ENCODE measurements at places on chromosomes 4 and X.

DNA sequence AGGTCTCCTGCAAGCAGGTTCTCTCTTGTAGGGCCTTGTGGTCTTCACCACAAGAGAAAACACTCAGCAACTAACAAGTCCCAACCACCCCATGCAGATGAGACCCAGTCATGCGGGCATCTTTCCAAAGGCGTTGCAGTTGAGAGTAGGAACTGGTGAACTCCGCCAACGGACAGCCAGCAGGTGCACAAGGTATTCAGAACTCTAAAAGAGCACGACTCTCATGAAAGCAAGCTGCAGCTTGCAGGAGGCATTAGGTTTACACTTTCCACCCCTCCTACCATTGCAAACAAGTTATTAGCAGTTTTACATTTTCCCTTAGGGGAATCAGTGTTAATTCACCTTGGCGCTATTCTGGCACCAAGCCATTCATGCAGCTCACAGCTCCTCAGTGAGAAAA lies 173.4 kb upstream of the KIT start:
- no peak for DNase-seq

DNA sequence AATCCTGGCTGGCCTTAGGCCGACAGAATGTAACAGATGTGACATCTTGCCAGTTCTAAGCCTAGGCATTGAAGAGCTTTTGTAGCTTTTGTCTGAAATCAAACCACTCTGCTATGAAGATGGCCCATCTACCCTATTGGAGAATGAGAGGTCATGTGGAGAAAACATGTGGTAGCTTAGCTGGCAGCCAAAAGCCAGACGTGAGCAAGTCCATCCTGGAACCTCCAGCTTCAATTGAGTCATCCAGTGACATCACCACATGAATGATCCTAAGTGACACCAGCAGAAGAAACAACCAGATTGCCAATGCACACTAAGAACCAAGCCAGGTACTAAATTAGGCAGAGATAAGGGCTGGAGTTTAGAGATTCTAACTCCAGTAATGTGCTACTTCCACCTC lies 154.8 kb upstream of the ZFP42 start:
- DNase-seq = no peak

- no peak for DNase-seq
Observed at GRCh38 chr4:116082808-116083366, 969.5 kb upstream of the NDST4 start.

GRCh38 chr4:183532821-183533220 lies 28.0 kb downstream of the ING2 start:
- no peak for DNase-seq

GRCh38 chr4:150722908-150723362 lies 141.0 kb downstream of the MAB21L2 start:
- no peak for DNase-seq

DNA sequence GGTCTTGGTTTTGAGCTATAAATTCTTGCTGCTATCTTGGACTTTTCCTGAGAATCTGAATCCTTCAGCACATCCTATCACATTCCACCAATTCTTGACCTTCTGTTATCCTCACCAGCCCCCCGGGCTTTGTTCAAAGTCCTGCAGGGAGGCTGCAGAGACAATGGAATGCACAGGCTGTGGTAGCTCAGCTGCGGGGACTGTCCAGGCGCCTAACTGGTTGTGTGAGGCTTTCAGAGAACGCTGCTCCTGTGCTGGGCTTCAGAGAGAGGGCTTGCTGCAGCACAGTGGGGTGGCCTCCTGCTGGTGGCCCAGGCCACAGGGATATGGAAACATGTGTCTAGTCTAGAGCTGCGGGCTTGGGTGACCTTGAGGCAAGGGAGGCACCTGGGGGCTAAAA lies 196.3 kb upstream of the GATB start:
- DNase-seq = no peak

GRCh38 chr4:126182336-126182735 lies 867.6 kb downstream of the FAT4 start:
- DNase-seq = no peak

DNA sequence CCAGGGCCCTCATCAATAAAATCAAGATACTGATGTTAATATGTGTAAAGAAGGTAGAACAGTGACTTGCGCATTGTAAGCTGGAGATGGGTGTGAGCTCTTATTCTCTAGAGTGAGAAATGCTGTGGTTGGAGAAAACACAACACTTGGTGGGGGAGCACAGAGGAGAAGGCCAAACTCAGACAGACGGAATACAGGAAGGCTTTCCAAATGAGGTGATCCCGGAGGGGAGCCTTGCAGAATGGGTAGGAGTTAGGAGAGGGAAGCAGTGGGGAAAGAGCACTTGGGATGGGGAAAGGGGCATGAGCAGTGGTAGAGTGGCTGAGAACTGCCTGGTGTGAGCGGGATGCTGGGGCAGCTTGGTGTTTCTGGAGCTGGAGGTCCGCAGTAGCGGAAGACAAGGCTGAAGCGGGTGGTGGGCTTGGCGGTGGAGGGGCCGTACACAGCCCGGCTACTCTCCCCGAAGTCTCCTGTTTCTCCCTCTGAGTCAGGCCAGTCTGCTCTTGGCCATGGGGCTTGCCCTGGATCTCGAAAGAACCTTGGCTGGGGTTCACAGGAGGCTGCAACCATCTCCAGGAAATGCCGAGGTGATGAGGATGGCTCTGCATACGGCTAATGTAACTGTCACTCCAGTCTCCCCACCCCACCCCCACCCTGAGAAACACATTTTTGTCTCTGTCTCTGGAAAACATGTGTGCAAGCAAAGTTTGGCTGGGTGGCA lies 11.3 kb upstream of the PLAC1 start:
- DNase-seq = no peak

GRCh38 chrX:19897091-19897490 lies 9.7 kb upstream of the SH3KBP1 start:
- DNase-seq = no peak

GRCh38 chr4:25378437-25378743 lies 1.3 kb downstream of the ANAPC4 start:
- DNase-seq = no peak

DNA sequence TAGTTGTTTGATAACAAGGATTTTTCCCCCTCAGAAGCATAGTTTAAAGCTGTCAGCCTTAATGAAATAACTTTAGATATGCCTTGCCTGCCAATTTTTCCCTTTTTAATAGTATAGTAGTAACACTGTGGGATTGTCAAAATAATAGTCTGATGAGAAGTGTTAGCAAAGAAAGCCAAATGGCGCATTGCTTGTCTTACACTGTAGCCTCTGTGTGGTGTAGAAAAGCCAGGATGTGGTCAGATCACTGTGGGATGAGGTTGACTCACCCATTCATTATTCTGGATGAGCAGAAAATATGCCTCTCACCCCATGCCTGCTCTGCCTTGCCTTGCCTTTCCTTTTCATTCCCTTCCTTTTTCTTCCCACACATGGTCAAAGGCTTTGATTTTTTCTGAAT lies 257.8 kb upstream of the NRK start:
- no peak for DNase-seq

GRCh38 chr4:123585111-123585510 lies 188.5 kb downstream of the SPRY1 start:
- no peak for DNase-seq

DNA sequence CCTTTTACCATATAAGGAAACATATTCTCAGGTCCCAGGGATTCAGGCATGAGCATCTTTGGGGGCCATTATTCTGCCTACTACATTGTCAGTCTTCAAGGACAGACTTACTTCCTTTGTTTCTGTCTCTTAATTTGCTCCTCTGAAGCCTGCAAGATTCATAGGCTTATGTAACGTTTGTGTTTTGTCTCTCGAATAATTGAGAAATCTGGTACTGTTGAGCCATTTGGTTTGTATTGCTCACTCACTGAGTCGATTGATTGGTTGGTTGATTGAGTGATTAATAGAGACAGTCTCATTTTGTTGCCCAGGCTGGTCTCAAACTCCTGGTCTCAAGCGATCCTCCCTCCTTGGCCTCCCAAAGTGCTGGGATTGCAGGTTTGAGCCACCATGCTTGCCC lies 23.7 kb downstream of the TBL1X start:
- no peak for DNase-seq

DNA sequence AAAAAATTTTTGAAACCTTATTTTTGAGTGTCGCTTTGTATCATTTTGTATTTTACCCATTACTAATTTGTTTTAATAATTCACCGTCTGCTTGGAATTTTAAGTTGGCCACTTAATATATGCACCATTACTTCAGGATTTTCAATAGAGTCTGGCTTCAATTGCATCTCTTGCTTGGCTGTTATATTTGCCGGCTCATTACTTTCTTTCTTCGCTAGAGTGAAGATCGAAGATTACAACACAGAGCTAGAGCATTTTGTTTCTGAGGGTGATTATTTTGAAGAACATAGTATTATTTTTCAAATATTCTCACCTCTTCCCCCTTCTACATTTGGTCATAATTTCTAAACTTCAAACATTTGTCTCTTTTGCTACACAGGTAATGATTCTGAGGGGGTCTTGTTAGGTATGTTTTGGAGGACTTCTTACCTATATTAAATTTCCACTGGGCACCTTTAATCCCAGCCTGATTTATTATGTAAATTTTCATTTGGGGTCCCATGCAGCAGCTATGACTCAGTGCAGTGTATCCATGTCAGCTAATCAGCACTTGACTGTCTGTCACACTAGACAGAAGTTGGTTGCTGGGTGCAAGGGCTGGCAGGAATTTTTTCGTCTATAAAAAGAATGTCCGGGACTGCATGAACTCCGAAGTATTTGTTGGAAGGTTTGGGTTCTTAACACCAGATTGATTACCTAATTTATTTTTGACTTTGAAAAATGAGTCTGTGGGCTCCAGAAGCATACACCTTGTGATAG lies 18.6 kb downstream of the TBC1D1 start:
- no peak for DNase-seq

- DNase-seq = no peak
Observed at GRCh38 chr4:186150926-186151325, 40.4 kb upstream of the CYP4V2 start.

GRCh38 chr4:15270201-15270600 lies 157.6 kb upstream of the C1QTNF7 start:
- no peak for DNase-seq

GRCh38 chr4:176498617-176499256 lies 179.0 kb downstream of the SPCS3 start:
- no peak for DNase-seq

GRCh38 chr4:154626793-154627484 lies 14.5 kb upstream of the FGG start:
- DNase-seq = peak; percentile 49

GRCh38 chr4:158775091-158775651 lies 6.3 kb downstream of the FNIP2 start:
- DNase-seq = no peak

DNA sequence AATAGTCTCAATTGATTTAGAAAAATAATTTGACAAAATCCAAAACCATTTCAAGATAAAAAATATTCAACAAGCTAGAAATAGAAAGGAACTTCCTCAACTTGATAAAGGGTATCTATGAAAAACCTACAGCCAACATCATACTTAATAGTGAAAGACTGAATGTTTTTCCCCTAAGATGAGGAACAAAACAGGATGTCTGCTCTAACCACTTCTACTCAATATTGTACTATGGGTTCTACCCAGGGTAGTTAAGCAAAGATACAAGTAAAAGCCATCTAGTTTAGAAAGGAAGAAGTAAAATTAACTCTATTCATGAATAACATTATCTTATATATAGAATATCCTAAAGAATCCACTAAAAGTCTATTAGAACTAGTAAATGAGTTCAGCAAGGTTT lies 21.5 kb upstream of the SYTL5 start:
- DNase-seq = no peak

GRCh38 chrX:9865804-9866472 lies 79.7 kb downstream of the SHROOM2 start:
- no peak for DNase-seq

GRCh38 chr4:25993395-25994185 lies 79.6 kb downstream of the SMIM20 start:
- peak; percentile 8 for DNase-seq

DNA sequence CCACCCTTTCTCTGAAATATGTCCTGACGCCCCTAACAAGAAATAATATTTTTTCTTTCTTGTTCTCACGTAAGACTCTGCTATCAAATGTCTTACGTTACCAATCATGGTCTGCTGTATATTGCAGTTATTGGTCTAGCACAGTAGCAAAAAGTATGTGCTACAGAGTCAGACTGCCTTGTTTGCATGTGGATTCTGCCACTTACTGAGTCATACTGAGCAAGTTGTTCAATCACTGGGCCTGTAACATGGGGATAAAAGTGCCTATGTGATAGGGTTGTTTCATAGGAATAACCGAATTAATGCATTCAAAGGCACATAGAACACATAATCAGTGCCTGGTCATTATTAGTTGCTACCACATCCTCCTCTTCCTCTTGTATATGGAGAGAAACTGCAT lies 14.1 kb downstream of the RPGR start:
- no peak for DNase-seq

GRCh38 chr4:7701866-7702649 lies 237.6 kb downstream of the AFAP1 start:
- no peak for DNase-seq

DNA sequence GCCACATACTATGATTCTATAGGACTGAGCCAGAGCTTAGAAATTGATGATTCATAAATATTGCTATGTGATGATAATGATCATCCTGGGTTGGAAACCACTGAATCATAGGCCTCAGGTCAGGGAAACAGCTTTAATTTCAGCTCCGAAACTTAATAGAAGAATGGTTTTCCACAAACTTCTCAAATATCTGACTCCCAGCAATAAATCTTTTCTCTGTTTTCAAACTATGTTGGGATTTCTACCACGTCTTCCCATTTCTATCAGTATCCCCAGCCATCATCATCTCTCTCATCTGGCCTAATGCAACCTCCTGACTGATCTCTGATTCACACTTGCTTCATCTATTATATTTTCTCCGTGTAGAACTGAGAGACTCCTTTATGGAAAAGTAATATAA lies 521.8 kb upstream of the AGA start:
- DNase-seq = no peak

- no peak for DNase-seq
Observed at GRCh38 chr4:13836946-13837912, 209.7 kb upstream of the BOD1L1 start.
